Skeletal muscle cell (primary cell): ENCODE measurements at places on chromosomes 11 and 22.

DNA sequence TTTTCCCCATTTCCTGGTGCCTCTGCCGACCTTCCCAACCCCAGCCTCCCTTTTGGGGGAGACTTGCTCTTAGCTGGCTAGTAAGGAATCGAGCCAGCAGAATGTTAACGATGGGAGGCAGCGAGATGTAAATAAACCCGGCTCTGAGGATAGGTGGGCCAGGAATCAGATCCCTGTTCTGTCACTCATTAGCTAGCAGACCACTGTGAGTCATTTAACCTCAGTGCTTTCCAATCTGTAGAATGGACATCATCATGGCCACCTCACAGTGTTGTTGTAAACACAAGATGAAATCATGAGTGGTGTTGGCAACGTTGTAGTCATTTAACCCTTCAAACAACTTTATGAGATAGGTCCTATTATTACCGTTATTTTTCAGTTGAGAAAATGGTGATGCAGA, 208.6 kb downstream of the KIRREL3 start:
- DNase-seq = no peak

- DNase-seq = no peak
Observed at GRCh38 chr22:20102203-20102780, 13.6 kb upstream of the RANBP1 start.

- peak; percentile 33 for DNase-seq
Observed at GRCh38 chr22:29716814-29717545, 2.8 kb upstream of the CABP7 start.

DNA sequence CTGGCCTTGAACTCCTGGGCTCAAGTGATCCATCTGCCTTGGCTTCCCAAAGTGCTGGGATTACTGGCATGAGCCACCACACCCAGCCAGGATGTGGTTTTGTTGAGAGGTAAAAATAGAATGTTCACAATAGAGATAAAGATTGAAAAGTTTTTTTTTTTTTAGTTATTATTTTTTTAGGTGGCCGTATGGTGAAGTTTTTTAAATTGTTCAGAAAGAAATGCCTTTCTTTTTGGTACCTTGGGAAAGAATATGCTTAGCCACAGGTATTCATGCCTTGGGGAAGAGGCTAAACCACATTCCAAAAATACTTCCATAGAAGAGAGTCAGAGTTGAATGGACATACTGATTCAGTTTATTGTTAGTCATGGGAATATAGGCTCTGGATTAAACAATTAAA, 143.4 kb downstream of the C11orf91 start:
- DNase-seq = no peak

DNA sequence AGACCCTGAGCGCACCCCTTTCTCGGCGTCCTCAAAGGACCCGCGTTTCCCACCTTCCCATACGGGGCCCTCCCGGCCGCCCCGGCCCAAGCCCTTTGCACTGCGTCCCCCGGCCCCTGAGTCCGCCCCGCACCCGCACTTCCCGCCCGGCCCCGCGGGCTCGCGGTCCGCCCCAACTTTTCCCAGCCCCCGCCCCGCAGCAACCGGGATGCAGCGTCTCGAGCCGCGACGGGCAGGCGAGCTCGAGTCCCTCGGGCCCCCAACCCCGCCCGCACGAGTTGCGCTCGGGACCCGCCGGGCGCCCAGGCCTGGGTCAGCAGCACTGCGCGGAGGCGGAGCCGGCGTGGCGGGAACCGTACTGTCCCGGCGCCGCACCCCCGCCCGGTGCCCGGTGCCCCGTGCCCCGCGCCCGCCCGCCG, 371 bp downstream of the SMCO4 start:
- DNase-seq = no peak

DNA sequence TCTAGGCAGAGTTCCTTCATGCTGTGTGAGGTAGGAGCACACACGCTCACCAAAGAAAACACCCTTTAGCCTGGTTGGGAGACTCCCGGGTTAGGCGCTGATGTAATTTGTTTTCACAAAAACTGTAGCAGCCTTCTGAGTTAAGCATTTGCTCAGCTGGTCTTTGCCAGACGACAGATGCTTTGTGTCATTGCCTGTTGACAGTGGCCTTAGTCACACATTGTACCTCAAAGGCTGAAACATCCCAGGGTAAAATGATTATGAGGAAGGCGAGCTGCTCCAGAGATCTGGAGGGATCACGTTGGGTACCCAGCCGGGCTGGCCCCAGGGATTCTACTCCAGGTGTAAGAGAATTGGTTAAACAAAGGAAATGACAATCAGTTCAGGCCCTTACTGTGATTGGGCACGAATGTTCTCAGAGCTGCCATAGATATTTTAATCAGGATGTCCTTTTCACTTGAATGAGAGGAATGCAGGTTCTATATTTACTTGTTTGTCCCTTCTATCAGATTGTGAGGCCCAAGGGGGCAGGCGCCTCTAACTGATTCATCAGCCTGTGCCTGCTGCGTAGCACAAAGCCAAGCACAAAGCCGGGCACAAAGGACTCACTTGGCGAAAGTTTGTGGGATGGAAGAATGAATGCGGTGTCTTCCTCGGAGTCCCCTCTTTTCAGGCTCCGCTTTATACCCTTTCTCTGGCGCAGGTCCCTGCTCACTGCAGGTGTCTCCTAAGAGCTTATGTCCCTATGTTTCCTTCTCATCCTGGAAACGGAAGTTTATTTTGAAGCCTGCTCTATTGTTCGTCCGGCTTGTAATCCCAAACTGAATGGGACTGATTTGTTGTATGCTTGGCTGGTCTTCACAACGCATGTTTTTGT, 47.1 kb downstream of the ADM start:
- no peak for DNase-seq

- DNase-seq = no peak
Observed at GRCh38 chr11:120877746-120878365, 146.0 kb upstream of the TBCEL start.

DNA sequence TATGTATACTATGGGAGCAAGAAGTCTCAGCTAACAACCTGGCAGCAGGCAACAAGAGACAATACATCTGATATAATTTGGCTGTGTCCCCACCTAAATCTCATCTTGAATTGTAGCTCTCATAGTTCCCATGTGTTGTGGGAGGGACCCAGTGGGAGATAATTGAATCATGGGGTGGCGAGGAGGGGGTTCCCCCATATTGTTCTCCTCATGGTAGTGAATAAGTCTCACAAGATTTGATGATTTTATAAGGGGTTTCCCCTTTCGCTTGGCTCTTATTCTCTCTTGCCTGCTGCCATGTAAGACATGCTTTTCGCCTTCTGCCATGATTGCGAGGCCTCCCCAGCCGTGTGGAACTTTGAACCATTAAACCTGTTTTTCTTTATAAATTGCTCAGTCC, 6.2 kb downstream of the DNAJC24 start:
- no peak for DNase-seq

- DNase-seq = no peak
Observed at GRCh38 chr22:37198258-37199102, 10.4 kb upstream of the C1QTNF6 start.

DNA sequence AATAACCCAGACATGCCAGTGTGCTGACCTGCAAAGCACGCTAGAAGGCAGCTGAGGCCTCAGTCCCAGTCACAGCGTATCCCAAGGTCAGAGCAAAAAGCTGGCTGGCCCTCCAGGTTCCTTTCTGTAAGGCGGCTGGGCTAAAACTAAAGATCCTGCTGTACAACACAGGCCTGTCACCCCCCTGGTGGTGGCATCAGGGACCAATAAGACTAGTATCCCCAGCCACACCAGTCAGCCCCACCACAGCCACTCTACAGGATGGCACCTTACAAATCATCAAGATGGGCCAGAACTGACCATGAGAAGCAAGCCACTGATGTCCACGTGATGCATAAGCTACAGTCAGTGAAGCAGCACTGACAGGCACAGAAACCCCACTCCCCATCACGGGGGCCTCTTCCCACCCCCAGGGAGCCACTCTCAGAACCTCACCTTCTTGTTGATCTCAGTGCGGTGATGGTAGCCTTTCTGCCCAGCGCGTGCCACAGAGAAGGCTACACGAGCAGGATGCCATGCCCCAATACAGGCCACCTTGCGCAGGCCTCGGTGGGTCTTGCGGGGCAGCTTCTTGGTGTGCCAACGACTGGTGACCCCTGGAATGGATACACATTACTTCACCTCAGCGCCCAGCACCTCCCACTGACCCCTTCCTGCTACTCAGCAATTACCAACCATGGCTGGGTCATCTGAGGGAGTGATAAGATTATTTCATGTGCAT, 5.0 kb downstream of the RPL3 start:
- no peak for DNase-seq

DNA sequence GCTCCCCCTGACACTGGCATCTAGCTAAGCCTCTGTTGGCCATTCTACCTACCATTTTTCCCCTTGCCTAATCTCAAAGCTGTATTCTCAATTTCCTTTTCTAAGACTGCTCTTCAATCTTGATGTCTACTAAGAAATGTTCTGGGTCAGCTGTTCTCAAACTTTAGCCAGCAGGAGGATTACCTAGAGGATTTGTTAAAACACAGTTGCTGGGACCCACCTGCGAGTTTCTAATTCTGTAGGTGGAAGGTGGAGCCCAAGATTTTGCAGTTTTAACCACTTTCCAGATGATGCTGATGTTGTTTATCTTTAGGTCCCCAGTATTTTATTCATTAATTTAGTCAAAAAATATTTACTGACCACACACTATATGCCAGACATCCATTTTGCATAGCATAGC, 9.3 kb upstream of the ARHGAP42 start:
- DNase-seq = no peak
